ENCODE measurements at places on chromosomes 5 and 9.

- DNase-seq, result no peak
Measured at GRCh38 chr9:138080979-138081378, 203.4 kb downstream of the CACNA1B start.

GRCh38 chr5:106393276-106393675 lies 1277.5 kb downstream of the EFNA5 start:
- no peak for DNase-seq

DNA sequence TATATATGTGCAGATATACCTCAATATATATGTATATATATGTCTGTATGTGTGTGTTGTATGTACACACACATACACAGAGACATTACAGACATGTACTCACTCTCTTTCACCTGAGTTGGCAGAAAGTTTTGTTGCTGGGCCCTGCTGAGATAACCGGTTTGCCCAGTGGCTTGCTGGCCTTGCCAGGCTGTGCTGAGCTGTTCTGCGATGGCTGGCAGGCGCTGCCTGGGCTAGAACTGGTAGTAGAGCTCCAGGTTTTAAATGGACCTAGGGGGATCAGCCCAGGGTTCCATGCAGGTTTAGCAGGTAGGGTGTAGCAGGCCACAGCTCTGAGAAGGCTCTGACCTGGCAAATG lies 394.3 kb downstream of the GADD45G start:
- DNase-seq, result no peak

DNA sequence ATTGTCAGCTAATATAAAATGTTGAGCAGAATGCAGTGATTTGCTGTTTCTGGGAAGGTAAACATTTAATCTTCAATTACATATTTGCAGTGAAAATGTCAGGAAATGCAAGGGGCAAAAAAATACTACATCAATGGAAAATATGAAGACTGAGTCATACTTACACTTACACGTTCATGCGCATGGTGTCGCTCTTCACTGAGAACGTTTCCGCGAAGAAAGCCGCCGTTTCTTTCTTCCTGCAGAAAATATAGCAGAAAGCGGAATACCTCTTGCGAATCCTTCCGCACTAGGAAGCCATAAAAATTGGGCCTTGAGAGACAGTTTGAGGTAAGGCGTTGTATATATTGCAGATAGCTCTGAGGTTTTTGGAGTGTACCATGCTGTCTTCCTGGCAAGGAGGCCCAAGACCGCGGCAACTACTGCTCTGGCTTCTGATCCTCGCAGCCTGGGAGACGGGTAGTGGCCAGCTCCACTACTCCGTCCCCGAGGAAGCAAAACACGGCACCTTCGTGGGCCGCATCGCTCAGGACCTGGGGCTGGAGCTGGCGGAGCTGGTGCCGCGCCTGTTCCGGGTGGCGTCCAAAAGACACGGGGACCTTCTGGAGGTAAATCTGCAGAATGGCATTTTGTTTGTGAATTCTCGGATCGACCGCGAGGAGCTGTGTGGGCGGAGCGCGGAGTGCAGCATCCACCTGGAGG lies at the start of gene PCDHA13:
Gene PCDHA13, plus strand, starts transcription at position 236 of the 702 bp plus-strand sequence. Its CDS starts 145 bp downstream, at position 381.
- DNase-seq, result no peak

DNA sequence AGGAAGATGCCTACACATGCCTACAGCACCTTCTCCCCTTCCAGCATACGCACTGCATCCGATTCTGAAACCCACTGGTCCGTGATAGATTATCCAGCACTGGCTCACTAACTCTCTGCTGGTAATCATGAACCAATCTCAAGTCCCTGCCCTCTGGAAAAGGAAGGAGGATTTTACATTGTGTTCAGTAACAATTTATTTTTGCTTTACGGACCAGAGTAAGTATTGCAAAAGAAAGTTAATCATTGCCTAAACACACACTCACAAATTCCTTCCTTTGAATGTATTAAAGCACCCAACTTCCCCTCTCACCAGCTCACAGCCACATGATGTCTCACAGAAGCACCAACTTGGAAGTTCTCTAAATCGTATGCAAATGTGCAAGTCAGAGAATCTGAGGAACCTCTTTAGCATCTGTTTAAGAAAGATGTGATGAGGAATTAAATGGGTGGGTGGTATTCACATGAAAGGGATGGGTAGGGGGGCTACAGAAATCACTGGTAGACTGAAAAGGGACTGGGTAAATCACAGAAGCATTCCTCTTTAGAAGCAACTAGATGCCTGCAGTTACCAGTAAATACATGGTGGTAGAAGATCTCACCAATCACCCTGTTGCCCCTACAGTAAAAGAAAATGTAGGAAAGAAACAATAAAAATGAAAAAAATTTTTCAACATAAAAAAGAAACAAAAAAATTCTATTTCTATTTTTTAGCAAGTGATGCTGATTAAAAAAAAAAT lies 8.4 kb downstream of the GNAQ start:
- DNase-seq, result no peak

DNA sequence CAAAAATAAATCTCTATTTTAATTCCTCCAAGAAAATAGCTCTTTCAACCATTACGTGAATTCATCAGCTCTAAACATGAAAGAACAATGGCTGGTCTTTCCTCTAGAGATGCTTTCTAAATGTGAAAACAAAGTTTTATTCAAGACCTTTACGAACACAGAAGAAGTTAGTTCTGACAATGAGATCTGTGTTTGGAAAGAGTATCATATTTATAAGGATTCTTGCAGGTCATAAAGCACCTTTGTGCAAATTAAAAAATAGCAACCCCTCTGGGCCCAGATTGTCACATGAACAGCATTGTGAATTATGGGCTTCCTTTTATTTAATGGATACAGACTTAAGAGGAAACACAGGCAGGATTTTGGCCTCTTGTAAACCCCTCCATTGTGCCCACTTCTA lies 17.7 kb upstream of the FTMT start:
- DNase-seq, result no peak

DNA sequence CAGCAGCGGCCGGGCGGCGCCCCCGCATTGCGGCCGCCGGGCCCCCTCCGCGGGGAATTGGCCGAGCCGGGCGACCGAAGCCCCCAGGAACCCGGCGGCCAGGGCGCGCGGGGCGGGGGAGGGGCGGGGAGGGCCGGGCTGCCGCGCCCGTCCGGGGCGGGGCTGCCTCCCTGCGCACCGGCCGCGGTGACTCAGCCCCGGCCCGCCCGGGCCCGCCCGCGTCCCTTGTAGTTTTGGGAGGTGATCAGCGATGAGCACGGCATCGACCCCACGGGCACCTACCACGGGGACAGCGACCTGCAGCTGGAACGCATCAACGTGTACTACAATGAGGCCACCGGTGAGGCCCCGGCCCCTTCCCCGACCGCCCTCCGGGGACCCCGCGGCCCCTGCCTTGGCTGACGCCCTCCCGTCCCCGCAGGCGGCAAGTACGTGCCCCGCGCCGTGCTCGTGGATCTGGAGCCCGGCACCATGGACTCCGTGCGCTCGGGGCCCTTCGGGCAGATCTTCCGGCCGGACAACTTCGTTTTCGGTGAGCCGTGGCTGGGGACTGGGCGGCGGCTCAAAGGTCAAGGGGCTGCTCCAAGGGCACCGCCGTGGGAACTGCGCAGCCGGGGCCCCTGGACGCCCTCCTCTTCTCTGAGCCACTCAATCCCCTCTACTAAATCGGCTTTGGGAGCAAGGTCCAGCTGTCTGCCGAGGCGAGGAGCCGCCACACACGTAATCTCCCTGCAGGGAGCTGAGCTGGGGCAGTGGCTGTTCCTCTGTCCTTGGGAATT lies 592 bp downstream of the TUBB4B start:
- peak; percentile 57 for DNase-seq

DNA sequence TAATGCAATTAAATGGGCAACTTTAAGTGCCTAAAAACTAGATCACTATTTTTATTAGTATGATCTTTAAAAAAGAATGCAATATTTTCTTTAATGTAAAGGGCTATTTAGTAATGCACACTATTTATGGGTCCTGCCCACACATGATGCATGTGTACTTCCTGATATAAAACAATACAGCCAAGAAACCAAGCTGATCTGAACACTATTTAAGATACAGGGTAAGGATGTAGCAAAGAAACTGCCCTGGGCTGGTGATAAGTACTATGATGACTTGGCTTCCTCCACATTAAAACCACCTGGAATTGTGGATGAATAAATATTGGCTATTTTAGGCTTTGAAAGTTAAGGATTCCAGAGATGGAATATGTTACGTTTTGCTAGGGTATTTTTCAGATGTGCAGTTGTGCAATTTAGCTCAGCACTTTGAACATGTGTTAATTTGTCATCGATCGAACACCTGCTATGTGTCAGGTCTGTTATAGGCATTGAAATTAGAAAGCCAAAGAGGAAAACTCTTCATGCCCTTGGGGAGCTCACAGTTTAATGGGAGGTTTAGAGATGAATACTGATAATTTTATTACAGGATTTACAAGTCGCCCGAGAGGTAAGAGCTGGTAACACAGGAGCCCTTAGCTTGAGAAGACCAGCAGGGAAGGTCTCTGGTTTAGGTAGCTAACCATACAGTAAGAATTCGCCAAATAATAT lies 276.7 kb downstream of the PLK2 start:
- no peak for DNase-seq

- DNase-seq, result no peak
Measured at GRCh38 chr5:150394912-150395687, 17.6 kb downstream of the CD74 start.

- no peak for DNase-seq
Measured at GRCh38 chr9:72203205-72203803, 54.1 kb downstream of the GDA start.

- DNase-seq, result no peak
Measured at GRCh38 chr5:171705036-171705435, 80.6 kb upstream of the SMIM23 start.

DNA sequence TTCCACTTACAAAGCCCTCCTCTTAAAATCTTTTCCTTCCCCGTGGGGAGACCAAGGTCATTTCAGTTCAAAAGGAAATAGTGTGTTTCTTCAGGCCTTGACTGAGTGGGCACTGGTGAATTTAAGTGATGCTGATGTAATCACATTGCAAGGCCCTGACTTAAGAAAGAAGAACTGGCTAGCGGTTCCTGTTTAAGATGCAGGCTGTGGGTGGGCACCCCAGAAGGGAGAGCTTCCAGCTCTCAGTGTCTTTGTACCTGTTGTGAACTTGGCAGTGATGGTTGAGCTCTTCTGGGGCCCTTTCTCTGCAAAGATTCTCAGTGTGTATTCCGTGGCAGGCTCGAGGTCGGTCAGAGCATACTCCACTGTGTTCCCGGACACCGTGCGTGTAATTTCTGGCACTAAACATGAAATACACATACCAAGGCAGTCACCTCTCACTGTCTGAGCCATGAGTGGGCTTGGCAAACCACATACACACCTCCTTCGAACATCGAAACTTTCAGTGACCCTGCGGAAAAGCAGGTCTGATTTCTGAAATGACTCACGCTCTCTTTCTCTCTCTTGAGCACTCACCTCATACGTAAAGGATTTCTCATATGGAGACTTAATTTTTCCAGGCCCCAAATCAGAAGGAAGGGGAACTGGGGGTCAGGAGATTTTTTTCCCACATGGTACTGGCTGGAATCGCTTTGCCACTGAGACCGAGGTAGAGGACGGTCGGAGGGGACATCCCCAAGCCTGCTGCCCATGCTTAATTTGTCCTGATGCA lies 81.9 kb downstream of the TNC start:
- no peak for DNase-seq

- no peak for DNase-seq
Measured at GRCh38 chr5:168809218-168809617, 230.1 kb upstream of the PANK3 start.

GRCh38 chr9:2963307-2963706 lies 119.4 kb upstream of the PUM3 start:
- no peak for DNase-seq

DNA sequence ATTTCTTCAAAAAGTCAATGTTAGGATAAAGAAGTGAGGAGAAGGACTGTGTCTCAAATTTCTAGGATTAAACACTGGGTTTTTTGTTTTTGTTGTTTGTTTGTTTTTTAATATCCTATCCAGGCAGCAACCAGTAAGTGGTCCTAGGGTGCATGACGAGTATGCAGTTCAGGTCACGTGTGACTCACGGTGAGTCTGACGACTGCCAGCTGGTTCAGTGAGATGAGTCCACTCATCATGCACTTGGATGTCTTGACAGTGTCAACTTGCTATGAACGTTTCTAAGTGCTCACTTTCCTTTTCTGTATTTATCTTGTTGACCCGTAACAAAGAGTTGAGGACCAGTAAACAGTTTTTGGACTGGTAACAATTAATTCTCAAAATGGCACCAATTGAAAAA lies 32.7 kb downstream of the ATG10 start:
- DNase-seq, result no peak

- no peak for DNase-seq
Measured at GRCh38 chr5:90289837-90290236, 119.7 kb downstream of the CETN3 start.

DNA sequence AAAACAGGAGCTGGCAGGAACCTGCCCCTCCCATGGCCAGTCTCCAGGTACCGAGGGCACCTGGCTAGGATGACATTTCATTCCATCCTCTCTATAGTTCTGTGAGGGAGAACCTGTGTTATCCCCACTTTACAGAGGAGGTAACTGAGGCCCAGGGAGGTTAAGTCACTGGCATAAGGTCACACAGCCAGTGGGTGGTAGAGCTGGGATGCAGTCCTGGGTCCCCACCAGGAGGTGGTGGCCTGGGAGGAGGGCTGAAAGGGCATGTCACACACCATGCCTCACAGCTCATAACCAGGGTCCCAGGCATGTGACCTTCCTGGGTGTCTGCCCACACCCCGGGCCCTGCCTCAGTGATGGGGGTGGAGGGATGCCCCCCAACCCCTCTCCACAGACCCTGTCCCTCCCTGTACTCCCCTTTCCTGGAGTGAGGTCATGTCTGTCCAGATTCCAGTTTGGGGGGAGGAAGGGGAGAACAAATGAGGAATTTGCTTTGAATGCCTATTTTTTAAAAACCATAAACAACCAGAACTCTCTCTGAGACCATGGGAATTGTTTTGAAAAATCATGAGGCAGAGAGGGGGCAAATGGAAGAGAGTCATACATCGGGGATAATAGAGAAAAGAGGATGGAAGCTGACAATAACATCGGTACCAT lies 77.7 kb upstream of the STXBP1 start:
- DNase-seq, result no peak

DNA sequence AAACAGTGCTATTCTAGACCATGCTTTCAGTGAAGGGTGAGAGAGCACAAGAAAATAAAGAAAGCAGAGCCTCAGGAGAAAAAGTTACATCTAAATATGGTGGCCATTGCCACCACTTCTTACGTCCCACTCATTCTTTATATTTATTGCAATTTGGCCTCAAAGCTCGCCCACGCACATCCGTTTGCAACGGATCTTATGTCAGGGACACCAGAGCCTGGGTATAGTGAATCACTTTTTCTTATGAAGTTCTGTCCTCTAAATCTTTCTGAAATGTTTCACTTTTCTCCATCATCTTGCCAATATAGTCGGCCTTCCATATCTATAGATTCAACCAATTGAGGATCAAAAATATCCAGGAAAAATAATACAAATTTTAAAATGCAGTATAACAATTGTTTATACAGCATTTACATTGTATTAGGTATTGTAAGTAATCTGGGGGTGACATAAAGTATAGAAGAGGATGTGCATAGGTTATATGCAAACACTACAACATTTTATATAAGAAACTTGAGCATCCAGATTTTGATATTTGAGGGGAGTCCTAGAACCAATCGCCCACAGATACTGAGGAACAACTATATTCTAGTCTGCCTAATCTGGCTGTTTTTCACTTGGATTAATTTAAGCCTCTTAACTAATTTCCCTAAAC lies 35.2 kb downstream of the GOLPH3 start:
- no peak for DNase-seq

GRCh38 chr9:107219486-107220077 lies 63.5 kb upstream of the RAD23B start:
- no peak for DNase-seq
